ENCODE measurements at places on chromosomes 12 and 14.

DNA sequence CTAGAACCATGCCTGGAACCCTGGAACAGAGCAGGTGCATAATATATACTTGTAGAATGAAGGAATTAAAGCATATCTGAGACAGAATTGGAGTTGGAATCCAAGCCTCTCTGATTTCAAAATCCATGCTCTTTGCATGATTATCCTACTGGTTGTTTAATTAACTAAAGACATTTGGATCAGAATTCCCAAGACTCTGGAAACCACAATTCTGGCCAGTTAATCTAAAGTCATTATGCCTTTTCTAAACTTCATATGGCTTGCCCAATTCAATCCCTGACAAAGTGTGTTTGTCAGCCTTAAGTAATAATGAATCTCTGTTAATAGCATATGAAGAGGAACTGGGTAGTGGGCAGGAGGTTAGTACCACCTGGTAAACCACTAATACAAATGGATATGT, 422.6 kb downstream of the ATP23 start:
- DNase-seq, result no peak

- DNase-seq, result no peak
Measured at GRCh38 chr12:1553987-1554982, 40.1 kb downstream of the FBXL14 start.

GRCh38 chr12:89662623-89663022, 46.0 kb downstream of the ATP2B1 start:
- peak; percentile 12 for DNase-seq

DNA sequence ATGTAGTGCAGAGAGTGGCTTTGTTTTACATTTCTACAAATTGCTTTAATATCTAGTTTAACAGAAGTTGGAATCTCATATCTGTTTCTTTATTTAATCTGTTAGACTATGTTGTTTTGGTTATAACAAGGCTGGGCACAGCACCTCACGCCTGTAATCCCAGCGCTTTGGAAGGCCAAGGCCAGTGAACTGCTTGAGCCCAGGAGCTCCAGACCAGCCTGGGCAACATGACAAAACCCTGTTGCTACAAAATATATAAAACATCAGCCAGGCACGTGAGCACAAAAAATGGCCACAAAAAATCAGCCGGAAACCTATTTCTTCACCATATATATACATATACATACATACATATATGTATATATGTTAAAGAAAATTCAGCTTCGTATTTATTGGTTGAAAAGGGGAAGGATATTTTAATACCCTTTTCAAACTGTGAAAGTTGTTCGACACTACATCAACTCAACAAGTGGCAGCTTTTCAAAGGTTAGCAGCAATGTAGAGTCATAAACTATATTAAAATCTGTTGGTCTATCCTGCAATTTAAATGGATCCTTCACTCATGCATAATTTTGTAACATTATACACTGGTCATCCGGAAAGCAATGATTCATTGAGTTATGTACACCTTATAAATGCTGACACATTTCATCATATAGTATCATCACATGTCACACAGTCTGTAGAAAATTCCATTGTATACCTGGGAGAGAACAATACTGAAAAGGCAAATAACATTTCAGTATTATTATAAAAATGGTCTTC, 7.1 kb downstream of the NR2C1 start:
- DNase-seq, result no peak

DNA sequence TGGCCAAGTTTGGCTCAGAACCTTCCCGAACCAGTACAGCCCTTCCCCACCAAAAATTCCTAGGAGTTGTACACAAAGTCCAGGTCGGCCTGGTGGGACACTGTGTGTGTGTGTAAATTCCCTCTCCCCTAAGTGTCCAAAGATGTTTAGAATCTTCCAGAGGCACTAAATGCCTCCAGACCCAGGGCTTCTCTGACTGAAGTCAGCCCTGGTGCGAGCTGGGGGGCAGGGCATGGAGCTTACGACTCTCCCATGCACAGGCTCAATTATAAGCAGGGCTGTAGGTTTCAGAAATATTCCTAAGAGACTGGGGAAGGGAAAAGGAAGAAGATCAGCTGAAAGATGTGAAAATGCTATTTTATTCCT, 106.9 kb upstream of the ATF7IP start:
- DNase-seq, result no peak

- DNase-seq, result no peak
Measured at GRCh38 chr12:50720501-50720900, 43.4 kb upstream of the ATF1 start.

DNA sequence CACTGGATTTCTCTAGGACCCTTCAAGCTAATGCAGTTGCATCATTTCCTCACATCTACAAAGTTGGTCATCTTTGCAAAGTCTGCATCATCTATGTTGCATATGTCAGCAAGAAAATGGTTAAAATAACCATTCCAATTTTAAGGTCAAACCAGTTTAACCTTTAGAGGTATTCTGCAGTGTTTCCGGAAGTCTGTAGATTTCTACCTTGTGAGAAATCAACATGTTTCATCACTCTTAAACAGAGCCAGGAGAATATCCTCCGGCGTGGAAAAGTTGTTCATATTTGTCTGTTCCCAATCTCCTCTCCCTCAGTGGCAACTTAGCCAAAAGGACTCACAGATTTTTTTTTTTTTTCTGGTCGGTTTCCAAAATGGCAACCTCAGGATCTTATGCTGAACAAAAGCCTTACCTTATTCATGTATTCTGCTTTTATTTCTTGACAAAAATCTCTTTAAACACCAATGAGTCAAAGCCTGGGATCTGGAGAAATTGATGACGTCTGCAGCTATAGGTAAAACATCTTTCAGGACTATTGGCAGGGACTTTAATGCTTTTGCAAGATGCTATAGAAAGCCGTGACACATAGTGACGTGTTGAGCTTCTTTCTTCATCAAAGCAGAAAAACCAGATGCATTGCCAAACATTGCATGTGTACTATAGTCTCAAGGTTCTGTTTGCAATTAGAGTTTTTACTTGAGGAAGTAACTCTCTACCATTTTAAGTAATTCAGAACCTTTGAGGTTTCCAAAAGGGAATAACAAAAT, 16.0 kb upstream of the CDK17 start:
- DNase-seq, result peak; percentile 19

DNA sequence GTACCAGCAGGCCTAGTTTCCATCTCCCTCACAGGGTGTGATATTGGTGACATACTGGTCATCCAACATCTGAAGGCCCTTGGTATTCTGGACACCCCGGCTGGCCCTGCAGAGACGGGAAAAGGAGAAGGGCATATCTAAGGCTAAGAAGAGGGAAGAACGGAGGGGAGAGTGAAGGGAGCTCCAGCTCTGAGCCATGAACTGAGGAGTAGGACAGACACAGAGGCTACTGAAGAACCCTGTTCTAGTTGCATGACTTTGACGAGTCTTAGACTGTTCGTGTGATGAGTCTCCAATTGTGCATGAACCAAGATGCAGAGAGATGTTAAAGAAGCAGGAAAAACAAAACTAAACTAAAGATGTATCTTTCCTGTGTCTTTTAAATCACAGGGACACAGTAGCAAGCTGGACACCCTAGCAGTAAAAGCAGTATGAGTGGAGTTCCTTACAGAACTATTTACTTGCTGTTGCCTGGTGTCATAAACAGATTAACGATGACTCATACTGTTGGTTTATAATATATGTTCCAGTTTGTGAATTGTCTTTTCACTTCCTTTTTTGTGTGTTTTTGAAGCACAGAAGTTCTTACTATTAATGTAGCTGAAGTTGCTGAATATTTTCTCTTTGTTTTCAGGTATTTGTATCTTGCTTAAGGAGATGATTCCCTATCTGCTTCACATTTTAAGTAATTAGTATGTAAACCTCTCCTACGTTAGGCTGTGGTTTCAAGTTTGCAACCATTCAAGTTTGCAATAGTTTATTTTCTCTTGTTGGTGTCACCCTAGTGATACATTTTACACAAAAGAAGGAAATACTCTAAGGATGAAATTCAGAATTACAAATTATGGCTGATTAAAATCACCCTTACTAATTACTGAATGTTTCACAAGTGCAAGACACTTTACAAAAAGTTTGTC, 15.7 kb downstream of the FAR2 start:
- peak; percentile 23 for DNase-seq

- DNase-seq, result no peak
Measured at GRCh38 chr12:94309373-94309772, 150.3 kb downstream of the CEP83 start.

DNA sequence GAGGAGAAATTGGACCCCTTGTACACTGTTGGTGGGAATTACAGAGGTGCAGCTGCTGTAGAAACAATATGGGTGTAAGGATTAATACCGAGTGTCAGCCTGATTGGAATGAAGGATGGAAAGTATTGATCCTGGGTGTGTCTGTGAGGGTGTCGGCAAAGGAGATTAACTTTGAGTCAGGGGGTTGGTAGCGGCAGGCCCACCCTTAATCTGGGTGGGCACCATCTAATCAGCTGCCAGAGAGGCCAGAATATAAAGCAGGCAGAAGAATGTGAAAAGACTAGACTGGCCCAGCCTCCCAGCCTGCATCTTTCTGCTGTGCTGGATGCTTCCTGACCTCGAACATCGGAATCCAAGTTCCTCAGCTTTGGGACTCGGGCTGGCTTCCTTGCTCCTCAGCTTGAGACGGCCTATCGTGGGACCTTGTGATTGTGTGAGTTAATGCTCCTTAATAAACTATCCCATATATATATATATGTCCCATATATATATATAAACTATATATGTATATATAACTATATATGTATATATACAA, 38.4 kb upstream of the PPP2R5C start:
- no peak for DNase-seq

DNA sequence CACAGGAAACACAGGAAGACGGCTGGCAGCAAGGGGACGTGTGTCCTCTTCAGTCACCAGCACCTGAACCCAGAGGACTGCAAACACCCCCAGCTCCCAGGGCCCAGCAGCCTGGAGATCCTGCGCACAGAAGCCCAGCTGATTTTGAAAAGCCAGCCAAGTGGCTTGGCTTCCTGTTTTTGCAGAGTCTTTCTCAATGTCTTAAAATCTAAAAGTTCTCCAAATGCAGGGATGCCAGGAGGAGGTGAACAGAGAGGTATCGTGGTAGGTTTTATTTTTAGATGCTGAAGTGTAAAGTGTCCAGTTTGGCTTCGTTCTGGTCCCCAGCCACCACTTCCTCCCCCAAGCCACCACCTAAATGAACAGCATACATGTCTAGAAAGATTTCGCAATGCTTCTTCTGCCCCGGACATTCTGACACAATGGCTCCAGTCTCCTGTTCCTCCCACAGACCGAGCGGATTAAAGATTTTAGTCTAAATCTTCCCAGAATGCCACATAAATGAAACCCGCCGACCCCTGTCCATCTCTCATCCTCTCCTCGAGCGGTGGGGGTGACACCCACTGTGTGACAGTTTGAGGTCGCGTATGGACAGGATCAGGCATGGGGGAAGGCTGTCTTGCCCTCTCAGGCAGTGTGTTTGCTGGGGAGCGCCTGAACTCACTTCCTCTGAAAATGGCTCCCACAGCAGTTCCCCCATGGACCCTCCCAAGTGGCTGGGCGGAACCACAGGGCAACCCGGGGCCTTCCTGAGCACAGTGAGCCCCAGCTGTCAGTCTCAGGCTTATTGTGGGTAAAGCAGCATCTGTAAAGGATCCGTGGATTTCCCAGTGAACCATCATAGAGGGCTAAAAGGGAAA, 41.6 kb downstream of the ITPK1 start:
- DNase-seq, result peak; percentile 46

DNA sequence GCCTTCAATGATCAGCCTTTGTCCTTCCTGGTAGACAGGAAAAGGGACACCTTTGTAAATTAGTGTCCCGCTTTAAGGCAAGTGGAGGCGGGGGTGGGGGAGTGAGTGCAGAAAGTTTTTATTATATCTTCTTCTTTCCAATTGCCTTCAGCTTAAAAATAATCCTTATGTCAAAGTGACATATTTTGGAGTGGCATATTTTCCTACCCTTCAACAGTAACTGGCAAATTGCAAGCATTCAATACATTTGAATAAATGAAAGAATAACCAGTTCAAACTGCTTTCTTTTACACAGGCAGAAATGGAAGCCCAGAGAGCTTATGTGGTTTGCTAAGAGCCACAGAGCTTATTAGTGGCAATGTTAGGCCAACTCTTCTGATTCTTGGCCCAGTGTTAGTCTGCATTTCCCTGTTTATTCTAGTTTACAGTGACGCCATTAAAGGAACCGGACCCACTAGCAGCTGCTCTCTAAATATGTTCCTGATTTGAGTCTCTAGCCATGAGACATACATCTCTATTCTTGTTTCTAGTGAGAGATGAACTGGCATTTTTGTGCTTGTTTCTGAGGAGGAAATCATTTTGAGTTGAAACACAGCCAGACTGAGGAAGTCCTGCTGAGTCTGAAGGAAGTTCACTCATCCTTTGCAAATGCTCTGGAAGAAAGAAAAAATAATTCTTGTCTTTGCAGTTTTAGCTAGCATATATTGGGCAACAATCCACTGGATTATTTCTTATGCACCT, 468.7 kb downstream of the NOVA1 start:
- DNase-seq, result no peak

- no peak for DNase-seq
Measured at GRCh38 chr12:51917041-51917590, 9.8 kb downstream of the ACVRL1 start.

GRCh38 chr12:26410689-26411088, 215.3 kb downstream of the SSPN start:
- no peak for DNase-seq

- no peak for DNase-seq
Measured at GRCh38 chr12:94458877-94459727, 565 bp downstream of the CEP83 start.

GRCh38 chr12:46160981-46161690, 107.7 kb downstream of the SLC38A1 start:
- DNase-seq, result no peak

GRCh38 chr12:110344657-110345056, 58.9 kb downstream of the ANAPC7 start:
- DNase-seq, result no peak

GRCh38 chr12:7907009-7907408, 29.0 kb downstream of the SLC2A3 start:
- peak; percentile 44 for DNase-seq

DNA sequence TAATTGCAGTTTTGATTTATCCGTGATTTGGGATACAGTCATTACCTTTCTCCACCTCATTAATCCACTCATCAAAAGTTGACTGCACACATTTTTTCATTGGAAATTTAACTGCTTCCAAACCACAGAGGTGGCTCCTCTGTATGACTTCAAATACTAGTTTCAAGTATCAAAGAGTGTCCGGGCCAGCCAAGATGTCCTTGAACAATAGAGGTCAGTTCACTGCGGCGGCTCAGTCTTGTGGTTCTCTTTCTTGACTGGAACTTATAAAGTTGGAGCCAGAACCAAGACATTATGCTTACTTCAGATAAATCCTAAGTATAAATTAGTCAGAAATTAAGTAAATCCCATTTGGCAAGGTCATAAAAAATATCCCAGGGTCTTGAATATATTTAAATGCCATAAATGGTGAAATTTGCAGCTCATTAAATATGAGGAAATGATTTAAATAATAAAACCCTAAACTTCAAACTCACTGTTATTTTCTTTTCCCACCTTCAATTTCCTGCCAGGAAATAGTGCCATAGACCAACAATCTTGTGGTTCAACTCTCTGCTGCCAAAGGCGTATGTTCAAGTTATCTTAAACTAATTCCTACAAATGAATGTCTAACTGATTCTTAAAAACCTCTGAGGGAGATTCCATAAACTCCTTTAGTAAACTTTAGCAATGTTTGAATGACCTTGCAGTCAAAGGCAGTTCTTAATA, 360.8 kb downstream of the AEBP2 start:
- DNase-seq, result no peak

All from GM03348 (cell line).